BJ (cell line): ENCODE measurements at places on chromosomes 11 and 22.
A peak's percentile ranks its signal among the peaks of the same experiment; 100 is the strongest.

- DNase-seq, result peak; percentile 55
Measured at GRCh38 chr22:45537734-45538181, 35.1 kb downstream of the FBLN1 start.

- DNase-seq, result no peak
Measured at GRCh38 chr22:26624803-26625202, 3.0 kb downstream of the CRYBA4 start.

DNA sequence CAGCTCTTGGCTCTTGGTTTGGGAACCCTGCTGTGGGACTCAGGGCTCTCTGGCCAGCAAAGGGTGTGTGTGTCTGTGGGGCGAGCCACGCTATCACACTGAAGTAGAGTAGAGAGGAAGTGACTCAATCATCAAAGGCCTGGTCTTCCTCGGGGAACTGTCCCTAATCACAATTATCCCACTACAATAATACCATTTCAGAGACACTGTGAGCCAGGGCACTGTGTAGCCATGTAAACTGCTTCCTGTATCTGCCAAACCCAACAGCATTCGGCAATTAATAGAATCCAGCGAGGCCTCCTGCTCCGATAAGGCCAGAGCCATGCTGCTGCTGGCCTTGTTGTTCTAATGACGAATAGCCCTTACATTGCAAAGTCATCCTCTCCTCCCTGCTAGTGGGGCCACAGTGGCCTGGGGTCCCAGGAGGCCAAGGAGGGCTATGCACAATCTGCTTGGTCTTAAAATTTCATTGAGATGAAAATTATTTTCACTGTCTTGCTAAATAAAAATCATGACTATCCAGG lies 49.8 kb upstream of the LMO2 start:
- DNase-seq, result no peak

DNA sequence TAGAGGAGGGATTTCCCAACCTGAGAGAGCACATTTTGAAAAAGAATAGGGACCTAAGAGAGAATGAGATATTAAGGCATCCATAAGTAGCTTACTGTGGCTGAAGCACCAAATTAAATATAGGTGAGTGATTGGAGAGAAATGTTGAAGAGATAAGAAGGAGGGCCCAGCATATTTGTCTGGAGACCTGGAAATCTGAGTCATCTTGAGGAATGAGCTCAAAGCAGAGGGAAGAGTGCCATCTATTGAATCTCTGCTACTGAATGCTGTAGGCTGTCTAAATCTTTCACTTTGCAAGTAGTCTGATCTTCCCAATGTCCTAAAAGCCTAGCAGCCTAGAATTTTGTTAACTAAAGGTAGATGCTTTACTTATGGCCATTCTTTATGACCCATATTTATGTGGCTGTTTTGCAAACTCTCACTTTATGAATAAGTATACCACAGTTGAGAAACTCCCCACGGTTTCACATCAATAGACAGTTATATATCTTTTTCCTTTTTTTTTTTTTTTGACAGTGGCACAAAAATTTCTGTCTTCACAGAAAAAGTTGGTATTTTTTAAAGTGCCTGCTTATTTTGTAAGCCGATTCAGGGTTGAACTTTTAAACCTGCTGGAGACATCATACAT lies 2093.5 kb downstream of the LRRC4C start:
- no peak for DNase-seq

DNA sequence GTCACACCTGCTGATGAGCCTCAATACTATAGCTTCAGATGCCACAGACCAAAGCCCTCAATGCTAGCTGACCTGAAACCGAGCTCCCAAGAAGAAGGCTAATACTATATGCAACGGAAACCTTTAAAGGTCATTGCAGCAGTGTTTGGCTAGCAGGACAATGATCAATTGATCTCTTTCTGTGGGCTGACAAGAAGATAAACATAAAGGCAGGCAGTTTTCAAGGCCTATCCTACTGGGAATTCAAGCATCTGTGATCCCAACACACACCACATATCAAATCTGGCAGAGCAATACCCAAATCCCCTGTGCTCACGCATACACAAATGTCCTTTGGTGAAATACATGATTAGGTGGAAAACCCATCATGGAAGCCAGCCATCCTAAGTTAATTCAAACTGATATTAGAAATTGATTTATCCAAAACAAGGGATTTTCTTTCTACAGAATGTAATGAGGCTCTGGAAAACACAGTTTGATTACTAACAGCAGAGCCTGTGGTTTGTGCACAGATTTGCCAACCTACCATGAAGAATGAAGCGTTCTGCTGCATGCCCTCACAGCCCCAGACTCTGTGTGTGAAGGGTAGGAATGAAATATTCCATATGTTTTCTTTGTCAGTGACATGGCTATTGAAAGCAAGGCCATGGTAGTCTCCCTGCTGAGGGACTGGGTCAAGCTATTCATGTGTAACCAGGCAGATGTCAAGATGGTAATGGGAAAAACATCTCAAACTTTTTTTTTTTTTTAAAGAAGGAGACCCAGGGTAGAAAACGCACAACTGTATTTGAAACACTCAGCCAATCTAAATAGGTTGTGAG lies 12.2 kb downstream of the LGR4 start:
- DNase-seq, result no peak

- DNase-seq, result no peak
Measured at GRCh38 chr11:46335890-46336562, 11.2 kb upstream of the DGKZ start.

GRCh38 chr22:35257321-35258190 lies at the start of gene HMGXB4:
Gene HMGXB4 (plus strand): TSS chr22:35257493. CDS start chr22:35262391, 4,898 bp downstream.
- no peak for DNase-seq

- DNase-seq, result no peak
Measured at GRCh38 chr22:25057013-25057881, 104.7 kb downstream of the KIAA1671 start.

DNA sequence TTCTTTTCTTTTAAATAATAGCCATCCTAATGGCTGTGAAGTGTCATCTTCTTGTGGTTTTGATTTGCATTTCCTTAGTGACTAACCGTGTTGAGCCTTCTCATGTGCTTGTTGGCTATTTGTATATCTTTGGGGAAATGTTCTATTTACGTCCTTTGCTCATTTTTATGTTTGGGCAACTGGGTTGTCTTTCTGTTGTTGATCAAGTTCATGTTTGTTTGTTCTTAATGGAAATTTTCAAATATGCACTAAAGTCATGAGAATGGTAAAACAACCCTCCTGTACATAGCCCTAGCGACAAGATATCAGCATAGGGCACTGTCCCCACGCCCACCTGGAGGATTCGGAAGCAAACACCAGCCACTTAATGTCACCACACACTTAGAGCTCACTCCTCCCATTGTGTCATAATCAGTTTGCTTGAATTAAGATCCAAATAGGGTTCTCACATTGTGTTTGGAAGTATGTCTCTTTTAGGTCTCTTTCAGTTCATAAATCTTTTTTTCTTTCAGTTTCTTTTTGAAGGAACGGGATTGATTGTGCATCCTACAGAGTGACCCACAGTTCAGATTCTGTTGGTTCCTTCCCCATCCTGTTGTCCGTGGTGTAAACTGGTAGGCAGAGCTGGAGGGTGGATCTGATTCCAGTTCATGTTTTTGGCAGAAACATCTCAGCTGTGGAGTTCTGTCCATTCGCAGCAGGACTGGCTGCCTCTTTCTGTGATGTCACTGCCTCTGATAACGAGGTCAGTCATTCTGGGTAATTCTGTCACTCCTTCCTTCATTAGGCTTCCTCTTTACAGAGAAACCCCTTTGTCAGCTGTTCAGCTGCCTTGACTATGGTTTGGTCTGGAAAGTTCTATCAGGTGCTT lies 26.4 kb upstream of the ADORA2A start:
- DNase-seq, result no peak

GRCh38 chr11:28690746-28691145 lies 582.6 kb downstream of the METTL15 start:
- no peak for DNase-seq

DNA sequence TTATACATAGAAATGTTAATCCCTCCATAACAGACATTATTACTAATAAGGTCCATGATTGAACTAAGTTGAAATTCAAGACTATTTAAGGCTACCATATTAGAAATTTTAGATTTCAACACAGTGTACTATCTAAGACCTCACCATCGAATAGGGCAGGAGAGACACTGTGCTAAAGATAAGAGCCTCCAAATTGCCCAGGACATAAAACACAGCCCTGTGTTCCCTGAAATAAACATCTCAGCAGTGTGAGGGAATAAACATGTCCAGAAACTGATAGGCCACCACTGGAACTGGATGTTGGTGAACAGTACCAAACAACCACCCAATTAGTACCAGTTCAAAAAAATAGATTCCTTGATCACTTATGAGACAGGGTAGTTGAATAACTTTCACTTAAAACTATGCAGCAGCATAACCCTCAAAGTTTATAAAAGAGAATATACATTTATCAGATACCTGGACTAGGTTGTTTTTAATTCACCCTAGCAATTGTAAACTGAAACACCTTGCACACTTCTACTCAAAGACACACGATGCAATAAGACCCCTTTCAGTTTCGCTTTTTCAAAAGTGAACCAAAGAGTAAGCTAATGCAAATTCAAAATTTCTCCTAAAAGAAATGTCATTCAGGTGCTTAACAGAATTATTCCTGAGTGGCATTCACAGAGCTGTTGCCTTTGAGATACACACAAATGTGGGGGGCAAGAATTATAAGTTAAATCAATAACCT lies 34.3 kb downstream of the USP28 start:
- DNase-seq, result no peak

DNA sequence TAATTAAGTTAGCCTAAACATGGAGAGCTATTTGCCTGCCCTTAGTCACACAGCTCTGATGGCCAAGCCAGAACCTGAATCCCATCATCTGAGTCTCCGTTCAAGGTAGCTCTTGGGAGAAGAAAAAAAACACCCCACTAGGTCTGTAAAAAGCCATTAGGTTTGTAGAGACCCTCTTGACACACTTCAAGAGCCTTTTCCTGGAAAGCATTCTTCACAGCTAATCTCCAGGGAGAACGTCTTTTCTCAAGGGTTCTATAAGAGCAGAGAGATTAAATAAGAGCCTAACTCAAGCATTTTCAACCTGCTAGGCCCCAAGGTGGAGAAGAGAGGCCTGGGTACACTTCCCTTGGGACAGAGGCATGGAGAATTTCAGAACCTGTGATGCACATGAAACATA lies 61.6 kb upstream of the NAV2 start:
- DNase-seq, result no peak

DNA sequence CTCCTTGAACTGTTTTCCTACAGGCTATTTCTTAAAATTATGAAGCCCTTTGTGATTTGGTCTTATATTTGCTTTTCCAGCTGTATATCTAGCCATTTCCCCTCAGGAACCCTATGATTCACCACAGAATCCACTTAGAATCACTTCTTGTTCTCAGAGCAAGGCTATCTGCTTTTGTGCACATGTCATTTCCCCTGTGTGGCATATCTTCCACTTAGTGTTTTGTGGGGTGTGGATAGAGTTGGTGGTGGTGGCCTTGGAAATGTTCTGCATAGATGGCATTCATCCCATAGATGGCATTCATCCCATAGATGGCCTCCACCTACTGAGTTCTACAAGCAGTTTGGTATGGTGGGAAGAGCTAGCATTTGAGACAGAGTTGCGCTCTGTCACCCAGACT lies 44.7 kb downstream of the SWAP70 start:
- no peak for DNase-seq

GRCh38 chr11:102436561-102436960 lies 16.0 kb downstream of the TMEM123 start:
- peak; percentile 88 for DNase-seq

DNA sequence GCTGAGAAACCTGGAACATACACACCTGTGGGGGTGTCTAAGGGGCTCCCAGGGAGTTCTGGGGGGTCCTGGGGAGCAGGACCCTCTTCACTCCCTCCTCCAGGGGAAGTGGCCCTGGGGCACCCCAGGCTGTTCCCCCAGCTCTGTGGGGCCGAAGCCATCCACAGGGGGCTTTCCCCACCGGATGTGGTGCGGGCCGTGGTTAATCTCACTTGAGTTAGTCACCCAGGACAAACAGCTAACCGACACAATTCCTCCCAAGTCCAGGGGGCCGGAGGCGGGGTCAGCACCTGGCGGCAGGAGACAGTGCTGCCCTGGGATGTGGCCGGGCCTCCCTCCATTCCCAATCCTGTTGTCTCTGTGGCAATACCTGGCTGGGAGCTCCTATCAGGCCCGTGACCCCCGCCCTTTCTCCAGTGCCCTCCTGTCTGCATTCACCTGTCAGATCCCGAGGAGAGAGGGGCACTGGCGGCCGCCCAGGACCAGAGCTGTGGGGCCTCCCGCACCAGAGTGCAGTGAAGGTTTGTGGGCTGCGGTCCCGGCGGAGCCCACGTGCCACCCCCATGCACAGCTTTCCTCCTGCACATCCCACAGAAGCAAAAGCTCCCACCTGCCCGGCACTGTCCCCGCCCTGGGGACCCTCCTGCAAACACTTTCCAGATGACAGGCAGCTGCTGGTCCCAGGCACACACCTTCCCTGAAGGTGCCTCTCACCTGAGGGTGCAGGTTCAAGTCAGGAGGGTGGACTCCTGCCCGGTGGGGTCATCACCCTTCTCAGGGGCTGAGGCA lies 5.2 kb upstream of the MUC5AC start:
- no peak for DNase-seq

GRCh38 chr11:133898770-133899115 lies 53.4 kb upstream of the SPATA19 start:
- DNase-seq, result no peak

GRCh38 chr22:25829237-25829636 lies 87.2 kb downstream of the MYO18B start:
- no peak for DNase-seq

GRCh38 chr11:134667505-134667904 lies 255.5 kb upstream of the B3GAT1 start:
- no peak for DNase-seq

GRCh38 chr11:83007477-83007876 lies 64.2 kb downstream of the RAB30 start:
- no peak for DNase-seq

- DNase-seq, result no peak
Measured at GRCh38 chr11:50298182-50298988, 265.7 kb downstream of the OR4C45 start.

- peak; percentile 85 for DNase-seq
Measured at GRCh38 chr11:126914941-126915340, 85.6 kb downstream of the KIRREL3 start.

DNA sequence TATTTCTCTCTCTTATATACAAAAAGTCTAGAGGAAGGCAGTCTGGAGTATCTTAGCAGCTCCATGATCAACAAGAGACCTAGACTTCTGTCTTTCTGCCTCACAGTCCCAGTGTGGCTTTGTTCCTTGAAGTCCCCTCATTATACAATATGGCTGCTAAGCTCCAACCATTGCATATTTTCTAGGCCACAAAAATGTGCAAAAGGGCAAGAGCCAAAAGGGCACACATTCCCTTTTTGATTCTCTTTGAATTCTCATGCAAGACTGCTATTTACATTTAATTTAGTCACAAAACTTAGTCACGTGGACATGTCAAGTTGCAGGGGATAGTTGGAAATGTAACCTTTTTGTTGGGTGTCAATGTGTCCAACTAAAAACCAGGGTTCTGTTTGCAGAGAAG lies 64.2 kb upstream of the OLFML1 start:
- no peak for DNase-seq

- no peak for DNase-seq
Measured at GRCh38 chr11:111996129-111996528, 29.1 kb upstream of the DLAT start.
